ENCODE measurements at places on chromosomes 1 and 21.

- no peaks in the 10 kb centered on the region for H3K4me1 ChIP-seq
- H3K4me3 ChIP-seq: no peak overlapping the region
- DNase-seq: no peak
These were observed 401.3 kb downstream of the CAMTA1 start for GRCh38 chr1:7186382-7187111.

DNA sequence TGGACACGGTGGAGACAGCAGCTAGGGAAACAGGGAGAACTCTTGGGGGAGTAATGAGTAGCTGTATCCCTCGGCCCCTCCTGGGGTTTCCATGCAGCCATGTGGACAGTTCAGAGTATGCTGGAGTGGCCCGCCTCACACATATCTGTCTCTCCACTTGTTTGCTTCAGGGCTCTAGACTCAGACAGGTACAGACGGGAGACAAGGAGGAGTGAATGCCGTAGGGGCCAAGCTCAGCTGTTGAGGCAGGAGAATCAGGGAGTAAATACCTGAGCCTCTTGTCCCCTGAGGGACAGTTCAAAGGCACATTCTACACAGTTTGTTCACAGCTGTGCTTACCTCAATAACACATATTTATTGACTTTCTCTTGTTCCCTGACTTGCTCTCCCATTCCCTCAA, 7.7 kb upstream of the PTGFRN start:
- H3K27me3 ChIP-seq: no peaks in the 10 kb centered on the region
- H3K27ac ChIP-seq: no peak overlapping the region
- no peaks in the 10 kb centered on the region for H3K36me3 ChIP-seq
- DNase-seq: no peak
- H3K4me1 ChIP-seq: no peaks in the 10 kb centered on the region

- peaks cover 43% of the 10 kb centered on the region for H3K4me1 ChIP-seq
- no peak within 1 kb of the TSS for H3K27ac ChIP-seq
- H3K27me3 ChIP-seq: no peaks in the 10 kb centered on the region
- H3K36me3 ChIP-seq: no peaks in the 10 kb centered on the region
- DNase-seq: no peak
These were observed at the start of gene S100B for GRCh38 chr21:46604975-46605766. Gene S100B, minus strand, starts transcription at chr21:46605082. Its CDS starts 2,667 bp downstream, at chr21:46602415.

DNA sequence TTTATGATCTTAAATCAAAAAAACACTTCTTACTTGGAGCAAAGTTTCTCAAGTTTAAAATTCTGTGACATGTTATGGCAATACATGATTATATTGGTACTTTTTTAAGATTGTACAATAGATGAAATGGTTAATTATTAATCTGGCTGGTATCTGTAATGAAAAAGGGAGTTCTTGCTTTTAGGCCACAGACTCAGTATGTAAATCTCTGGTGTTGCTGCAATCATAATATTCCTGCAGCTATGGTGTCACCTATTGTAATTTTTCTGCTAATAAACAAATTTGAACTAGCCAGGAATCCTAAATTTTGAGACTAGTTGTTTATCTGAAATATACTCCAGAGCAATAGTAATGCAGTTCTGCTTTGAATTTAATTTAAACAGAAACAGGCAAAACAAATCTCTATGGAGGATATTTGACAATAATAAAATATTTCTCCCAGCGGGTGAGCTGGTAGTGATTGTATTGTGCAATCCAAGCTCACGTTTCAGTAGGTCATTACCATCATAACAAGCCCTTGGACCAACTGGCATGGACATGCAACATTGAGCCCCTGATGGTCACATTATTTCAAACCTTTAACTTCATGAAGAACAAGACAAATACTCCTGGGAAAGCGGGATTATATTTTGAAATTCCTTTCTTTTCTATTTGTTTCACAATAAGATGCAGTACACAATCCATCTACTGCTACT, 77.2 kb upstream of the USH2A start:
- no peak overlapping the region for H3K4me3 ChIP-seq
- H3K27ac ChIP-seq: no peak overlapping the region
- H3K4me1 ChIP-seq: no peaks in the 10 kb centered on the region
- DNase-seq: no peak
- H3K36me3 ChIP-seq: no peaks in the 10 kb centered on the region
- H3K27me3 ChIP-seq: no peaks in the 10 kb centered on the region

GRCh38 chr21:41823906-41824305, 55.2 kb downstream of the PRDM15 start:
- H3K27ac ChIP-seq: no peak overlapping the region
- no peaks in the 10 kb centered on the region for H3K27me3 ChIP-seq
- no peak overlapping the region for H3K4me3 ChIP-seq
- H3K36me3 ChIP-seq: peaks cover 16% of the 10 kb centered on the region

- DNase-seq: no peak
- H3K36me3 ChIP-seq: no peaks in the 10 kb centered on the region
- no peak overlapping the region for H3K27ac ChIP-seq
- no peaks in the 10 kb centered on the region for H3K4me1 ChIP-seq
These were observed 36.1 kb upstream of the ST6GALNAC3 start for GRCh38 chr1:76038287-76039004.

All from GM12878 (cell line).